ENCODE measurements at places on chromosomes 5 and 9. TPM values are rescaled to one million over a fixed set of nuclear protein-coding genes. Genes with fewer than 3 reads are reported as not detected.

The IARS1 gene
- polyA plus RNA-seq = 99.5 TPM

The SKP2 gene
- polyA plus RNA-seq = 48.1 TPM

The PKD2L2 gene
- 0.20 TPM for polyA plus RNA-seq

The SHOC1 gene
- 0.83 TPM for polyA plus RNA-seq

All from left renal pelvis (tissue), 4 donors.